ENCODE measurements at places on chromosomes 1 and 21.

DNA sequence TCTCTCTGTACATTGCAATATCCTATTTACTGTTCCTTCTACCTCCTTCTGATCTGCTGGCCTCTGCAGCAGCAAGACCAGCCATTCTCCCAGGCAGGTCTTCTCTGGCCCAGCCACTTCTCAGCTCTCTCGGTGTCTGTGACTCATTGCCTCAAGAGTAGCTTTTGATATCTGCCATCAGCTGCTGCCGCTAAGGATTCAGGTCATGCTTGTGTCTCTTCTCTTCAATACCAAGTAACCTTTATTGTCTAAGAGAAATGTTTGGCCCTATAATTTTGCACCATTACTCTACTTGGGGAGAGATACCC lies 101.8 kb downstream of the TMEM53 start:
- DNase-seq, result no peak

DNA sequence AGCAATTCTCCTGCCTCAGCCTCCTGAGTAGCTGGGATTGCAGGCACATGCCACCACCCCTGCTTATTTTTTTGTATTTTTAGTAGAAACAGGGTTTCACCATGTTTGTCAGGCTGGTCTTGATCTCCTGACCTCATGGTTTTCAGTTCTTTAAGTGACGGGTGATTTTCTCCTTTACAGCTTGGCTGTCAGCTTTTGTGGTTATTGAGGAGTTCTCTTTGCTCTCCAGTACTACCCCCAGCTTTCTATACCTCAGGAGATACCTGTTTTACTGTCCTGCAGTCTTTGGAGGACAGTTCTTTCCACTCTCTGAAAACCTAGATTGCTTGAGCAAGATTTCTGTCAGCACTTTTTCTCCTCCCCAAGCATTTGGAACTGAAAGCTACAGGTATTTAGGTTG lies 45.9 kb upstream of the EGLN1 start:
- DNase-seq, result no peak

- no peak for DNase-seq
Observed at GRCh38 chr1:4411862-4412261, 242.5 kb upstream of the AJAP1 start.

DNA sequence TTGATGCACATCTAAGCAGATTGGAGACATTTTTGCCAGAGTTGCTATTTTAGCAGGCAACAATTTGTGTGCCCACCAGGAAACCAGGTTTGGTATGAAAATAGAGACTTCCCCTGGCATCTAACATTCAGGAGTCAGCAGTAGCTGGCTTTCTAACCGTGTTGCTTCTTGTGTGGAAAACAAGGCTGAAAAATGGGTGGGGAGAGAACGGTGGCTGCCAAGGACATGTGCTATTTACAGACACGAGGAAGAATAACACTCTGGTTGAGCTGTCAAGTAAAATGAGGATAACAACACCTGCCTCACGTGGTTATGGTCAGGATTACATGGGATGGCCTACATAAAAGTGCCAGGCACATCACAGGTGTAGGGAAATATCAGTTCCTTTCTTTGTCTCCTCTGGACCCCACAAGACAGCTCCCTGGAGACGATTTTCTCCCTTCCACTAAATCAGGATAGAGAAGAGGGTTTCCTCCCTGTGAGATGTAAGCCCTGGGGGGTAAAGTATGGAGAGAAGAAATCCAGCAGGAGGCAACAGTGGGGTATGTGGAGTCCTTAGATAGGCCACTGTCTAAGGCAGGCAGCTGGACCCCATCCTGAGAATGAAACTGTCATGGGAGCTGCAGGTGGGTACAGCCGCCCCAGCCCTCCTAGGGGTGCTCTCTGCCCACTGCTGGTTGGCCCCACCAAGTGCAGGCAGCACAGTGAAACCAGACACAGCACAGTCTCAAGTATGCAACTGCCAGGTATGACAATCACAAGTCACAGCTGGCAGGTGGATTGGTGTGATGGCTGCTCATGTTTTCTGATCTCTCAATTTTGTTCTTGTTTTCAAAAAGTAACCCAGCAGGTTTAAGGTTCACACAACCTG lies 80.3 kb downstream of the TENT5C start:
- DNase-seq, result no peak

GRCh38 chr1:230707732-230708630 lies 5.9 kb downstream of the AGT start:
- DNase-seq, result no peak

- DNase-seq, result no peak
Observed at GRCh38 chr1:64001038-64001437, 202.4 kb upstream of the UBE2U start.

DNA sequence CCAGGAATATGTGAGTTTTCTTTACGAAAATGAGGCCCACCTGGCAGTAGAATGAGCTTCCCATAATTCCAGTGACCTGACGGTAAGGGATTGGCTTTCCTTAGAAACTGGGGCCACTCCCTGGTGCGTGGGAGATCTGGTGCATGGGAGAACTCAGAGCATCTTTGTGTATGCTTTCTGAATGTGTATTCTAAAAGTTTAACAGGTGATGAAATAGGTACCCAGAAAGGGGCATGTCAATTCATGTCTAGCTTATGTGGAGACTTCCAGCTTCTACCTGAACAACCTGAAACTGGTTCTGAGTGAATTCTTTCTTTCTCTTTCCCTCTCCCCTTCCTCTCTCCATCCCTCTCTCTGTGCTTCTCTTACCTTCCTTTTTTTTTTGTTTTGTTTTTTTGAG lies 15.2 kb upstream of the FCRLA start:
- no peak for DNase-seq

DNA sequence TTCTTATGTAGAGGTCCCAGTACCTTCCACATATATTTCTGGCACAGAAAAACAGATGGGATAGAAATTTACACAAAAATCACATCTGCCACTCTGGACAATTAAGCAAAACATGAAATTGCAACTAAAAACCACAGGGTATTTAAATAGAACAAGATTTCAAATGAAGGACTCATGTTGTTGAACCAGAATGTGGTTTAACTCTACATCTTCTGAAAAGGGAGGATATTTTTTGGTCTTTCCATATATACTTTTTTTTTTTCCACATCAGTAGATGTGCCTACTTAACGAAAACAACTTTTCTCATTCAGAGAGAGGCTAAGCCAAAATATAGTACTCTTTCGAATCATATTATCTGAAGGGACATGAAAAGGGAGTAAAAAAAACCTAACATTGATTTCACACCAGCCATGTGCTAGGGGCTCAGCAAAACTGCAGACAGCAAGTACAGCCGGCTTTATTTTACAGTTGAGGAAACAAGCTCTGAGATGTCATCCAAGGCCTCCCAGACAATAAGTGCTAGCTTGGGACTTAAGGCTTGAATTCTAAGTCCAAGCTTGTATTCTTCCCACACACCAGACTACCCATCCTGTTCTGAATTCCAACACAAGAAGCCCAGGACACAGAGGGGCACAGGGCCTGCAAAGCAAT lies 208.9 kb downstream of the PBX1 start:
- no peak for DNase-seq

GRCh38 chr1:239778208-239778813 lies 313.4 kb upstream of the FMN2 start:
- DNase-seq, result no peak

DNA sequence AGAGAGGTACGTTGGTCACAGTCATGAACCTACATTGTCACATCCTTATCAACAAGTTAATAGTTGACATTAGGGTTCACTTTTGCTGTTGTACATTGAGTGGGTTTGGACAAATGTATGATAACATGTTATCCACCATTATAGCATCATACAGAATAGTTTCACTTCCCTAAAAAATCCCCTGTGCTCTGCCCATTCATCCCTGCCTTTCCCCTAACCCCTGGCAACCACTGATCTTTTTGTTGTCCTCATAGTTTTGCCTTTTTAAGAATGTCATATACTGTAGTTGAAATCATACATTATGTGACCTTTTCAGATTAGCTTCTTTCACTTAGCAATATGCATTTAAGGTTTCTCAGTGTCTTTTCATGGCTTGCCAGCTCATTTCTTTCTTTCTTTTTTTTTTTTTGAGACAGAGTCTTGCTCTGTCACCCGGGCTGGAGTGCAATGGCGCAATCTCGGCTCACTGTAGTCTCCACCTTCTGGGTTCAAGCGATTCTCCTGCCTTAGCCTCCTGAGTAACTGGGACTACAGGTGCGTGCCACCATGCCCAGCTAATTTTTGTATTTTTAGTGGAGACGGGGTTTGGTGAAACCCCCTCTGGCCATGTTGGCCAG lies 50.6 kb downstream of the UCK2 start:
- DNase-seq, result no peak

DNA sequence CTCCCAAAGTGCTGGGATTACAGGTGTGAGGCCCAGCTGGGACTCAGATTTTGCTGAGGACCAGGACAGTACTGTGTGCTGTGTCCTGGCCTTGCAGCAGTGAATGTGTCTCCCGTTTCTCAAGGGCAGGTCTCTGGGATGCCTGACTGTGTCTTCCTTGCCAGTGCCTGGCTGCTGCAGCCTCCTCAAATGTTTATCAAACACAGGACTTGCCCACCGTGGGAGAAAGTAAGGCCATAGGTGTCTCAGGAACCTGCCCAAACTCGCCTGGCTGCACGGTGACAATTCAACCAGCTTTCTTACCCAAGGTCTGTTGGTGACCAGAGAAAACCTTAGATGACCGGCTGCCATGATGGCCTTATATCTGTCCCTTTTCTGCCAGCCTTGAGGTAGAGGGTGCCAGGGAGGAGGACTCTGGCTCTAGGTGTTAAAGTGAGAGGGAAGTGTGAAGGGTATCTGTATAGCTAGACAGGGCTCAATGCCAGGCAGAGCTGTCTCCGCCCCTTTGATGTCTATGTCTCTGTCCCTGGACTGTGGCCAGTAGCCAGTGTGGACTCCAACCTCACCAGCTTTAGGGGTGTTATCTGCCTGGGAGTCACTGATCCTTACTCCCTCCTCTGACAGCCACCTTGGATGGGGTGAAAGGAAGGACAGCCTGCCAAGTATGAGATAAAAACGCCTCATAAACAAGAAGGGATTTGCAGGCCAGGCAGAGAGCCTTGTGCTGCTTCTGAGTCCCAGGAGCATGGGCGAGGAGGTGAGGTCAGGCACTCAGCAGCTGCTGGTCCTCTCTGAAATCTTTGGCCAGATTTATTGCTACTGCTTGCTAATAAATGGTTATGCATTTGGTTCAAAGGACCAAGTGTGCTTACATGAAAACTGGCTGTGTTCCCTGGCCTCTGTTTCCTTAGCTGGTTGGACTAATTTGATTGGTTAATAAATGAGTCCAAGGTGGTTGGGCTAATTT lies 22.3 kb downstream of the IL6R start:
- no peak for DNase-seq

DNA sequence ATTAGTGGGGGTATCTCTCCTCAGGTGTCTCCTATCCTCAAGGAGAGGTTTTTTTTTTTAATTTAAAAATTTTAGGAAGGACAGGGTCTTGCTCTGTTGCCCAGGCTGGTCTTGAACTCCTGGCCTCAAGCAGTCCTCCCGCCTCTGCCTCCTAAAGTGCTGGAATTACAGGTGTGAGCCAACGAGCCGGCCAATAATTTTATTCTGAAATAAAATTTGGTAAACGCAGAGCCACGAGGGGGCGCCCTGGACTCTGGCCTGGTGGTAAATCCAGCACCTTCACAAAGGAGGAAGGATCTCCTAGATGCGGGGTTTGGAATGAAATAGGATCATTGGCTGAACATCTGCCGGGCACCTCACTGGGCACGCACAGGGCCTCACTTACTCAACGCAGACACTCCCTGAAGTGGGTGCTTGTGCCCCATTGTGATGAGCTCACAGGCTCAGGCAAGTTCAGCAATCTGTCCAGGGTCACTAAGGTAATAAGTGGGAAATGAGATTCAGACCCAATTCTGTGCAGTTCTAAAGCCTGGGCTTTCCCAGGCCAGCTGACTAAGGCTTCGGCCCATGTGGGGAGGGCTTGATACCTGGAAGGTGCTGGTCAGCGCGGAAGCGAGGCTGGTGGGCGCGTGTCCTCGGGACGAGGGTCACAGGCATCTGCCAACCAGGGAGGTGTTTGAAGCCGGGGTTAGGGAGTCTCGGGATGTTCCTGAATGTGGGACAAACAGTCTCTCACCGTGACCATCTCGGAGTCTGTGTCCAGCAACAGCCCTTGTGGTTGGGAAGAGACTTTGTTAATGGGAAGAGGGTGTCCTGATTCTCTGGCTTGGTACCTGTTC lies 32.7 kb upstream of the ETV3 start:
- no peak for DNase-seq

- no peak for DNase-seq
Observed at GRCh38 chr1:7150724-7151280, 365.5 kb downstream of the CAMTA1 start.

DNA sequence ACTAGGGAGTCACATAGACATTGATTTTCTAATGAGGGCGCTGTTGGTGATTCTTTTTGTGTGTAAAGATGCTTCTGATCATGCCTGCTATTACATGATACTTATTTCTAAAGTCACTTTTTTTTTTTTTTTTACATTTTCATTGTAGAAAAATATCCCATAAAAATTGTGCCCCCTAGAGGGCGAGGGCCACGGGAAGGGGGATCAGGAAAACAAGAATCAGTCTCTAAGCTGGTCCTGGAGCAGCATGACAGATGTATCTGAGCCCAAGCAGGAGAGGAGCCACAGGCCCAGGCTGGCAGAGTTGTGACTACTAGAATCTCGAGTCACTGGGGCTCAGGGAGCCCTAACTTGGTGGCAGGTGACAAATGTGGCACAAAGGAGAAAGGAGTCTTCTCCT lies 28.1 kb downstream of the ZSCAN20 start:
- DNase-seq, result no peak

DNA sequence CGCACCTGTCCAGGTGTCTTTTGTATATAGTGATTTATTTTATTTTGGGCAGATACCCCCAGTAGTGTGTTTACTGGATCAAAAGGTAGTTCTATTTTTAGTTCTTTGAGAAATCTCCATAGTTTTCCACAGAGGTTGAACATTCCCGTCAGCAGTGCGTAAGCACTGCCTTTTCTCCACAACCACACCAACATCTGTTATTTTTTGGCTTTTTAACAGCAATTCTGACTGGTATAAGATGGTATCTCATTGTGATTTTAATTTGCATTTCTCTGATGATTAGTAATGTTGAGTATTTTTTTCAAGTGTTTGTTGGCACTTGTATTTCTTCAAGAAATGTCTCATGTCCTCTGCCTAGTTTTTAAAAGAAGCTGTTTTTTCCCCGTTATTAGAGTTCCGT lies 39.2 kb downstream of the FOXJ3 start:
- DNase-seq, result no peak

- DNase-seq, result no peak
Observed at GRCh38 chr1:175193527-175193910, 943 bp upstream of the KIAA0040 start.

DNA sequence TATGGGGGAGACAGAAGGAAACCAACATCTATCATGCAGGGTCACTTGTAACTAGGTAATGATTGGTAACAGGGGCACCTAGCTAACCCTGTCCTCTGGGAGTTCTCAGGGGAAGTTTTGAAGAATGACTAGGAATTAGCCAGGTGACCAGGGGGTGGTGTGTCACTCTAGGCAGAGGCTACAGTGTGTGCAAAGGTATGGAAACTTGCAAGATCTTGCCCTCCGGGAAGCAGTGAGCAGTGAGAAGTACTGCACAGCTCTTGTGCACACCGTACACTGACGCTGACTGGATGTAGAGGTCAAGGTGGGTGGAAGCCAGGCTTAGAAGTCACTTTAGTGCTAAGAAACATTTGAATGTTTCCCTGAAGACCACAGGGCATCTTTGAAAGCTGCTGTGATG lies 62.9 kb upstream of the LMO4 start:
- DNase-seq, result no peak

Data from HuH-7.5 (cell line).